ENCODE measurements at places on chromosomes 2 and 18.
A peak's percentile ranks its signal among the peaks of the same experiment; 100 is the strongest.

DNA sequence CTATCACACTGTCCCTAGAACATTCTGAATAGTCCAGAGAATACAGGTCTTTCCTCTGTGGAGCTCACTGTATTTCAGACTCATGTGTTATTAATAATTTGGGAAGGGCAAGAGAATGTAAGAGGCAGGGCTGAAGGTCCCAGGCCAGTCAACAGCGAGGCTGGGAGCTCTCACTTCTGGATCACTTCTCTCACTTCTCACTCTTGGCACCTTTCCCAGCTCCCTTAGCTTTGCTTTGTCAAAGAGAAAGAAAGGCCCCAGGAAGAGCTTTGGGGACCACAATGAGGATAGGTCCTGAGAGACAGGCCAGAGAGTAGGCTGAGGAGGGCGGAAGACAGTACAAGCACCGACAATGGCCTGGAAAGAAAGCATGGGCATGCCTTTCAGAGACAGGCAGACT, 11.2 kb downstream of the EFR3B start:
- no peaks in the 10 kb centered on the region for H3K4me1 ChIP-seq
- no peaks in the 10 kb centered on the region for H3K36me3 ChIP-seq

DNA sequence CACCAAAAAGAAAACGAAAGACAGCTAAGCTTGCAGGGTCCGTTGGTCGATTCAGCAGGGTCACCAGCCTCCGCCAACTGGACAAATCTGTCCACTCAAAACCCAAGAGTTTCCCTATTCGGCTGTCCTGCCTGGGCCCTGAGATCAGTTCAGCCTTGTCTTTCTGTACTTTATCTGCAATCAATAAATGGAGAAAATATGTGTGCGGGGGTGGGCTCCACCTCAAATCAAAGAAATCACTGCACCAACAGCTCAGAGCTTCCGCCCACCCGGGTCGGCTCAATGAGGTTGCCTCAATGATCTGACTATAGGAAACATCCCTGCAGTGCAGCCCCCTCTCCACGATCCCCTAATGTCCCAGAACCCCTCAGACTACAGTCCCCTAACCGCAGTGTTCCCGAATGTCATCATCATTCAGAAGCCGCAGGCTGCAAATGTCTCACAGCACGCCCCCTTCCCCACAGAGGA, 447 bp downstream of the GGCX start:
- H3K27ac ChIP-seq = peak overlapping the region; percentile 91
- H3K4me1 ChIP-seq = peaks cover 55% of the 10 kb centered on the region
- H3K36me3 ChIP-seq = peaks cover 5% of the 10 kb centered on the region
- no peak for DNase-seq
- H3K4me3 ChIP-seq = peak overlapping the region; percentile 94

- no peaks in the 10 kb centered on the region for H3K4me1 ChIP-seq
- no peak overlapping the region for H3K4me3 ChIP-seq
- DNase-seq = no peak
- no peaks in the 10 kb centered on the region for H3K36me3 ChIP-seq
These were observed 201.7 kb upstream of the RBBP8 start for GRCh38 chr18:22731398-22731797.

- H3K4me1 ChIP-seq = peaks cover 41% of the 10 kb centered on the region
- DNase-seq = no peak
- no peaks in the 10 kb centered on the region for H3K27me3 ChIP-seq
- peak overlapping the region; percentile 42 for H3K27ac ChIP-seq
These were observed 4.2 kb downstream of the TMEM18 start for GRCh38 chr2:673016-673415.

- DNase-seq = no peak
- peaks cover 70% of the 10 kb centered on the region for H3K27me3 ChIP-seq
- H3K27ac ChIP-seq = peak overlapping the region; percentile 26
- H3K4me1 ChIP-seq = peaks cover 15% of the 10 kb centered on the region
These were observed 1.5 kb downstream of the ERBB4 start for GRCh38 chr2:212536817-212537725.

DNA sequence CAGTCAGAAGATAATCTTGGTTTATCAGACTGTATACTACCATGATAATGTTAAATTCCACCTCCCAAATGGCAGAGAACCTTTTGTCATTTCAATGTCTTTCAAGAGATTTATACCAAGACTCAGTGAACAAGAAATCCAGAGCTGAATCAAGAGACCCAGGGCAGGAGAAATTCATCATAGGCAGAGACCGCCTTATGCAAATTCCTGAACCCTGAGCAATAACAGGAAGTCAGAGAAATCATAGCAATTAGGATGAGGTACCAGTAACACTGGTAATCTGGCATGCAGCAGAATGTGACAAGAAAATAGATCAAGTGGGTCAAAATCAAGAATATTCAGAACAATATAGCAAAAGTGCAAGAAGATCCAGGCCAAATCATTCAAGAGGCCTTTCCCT, 412.4 kb upstream of the LRATD1 start:
- H3K27me3 ChIP-seq = no peaks in the 10 kb centered on the region
- no peaks in the 10 kb centered on the region for H3K36me3 ChIP-seq
- H3K4me1 ChIP-seq = no peaks in the 10 kb centered on the region
